ENCODE measurements at places on chromosomes 5 and 9.

GRCh38 chr5:164336906-164337305 lies 831.5 kb downstream of the MAT2B start:
- DNase-seq = no peak

DNA sequence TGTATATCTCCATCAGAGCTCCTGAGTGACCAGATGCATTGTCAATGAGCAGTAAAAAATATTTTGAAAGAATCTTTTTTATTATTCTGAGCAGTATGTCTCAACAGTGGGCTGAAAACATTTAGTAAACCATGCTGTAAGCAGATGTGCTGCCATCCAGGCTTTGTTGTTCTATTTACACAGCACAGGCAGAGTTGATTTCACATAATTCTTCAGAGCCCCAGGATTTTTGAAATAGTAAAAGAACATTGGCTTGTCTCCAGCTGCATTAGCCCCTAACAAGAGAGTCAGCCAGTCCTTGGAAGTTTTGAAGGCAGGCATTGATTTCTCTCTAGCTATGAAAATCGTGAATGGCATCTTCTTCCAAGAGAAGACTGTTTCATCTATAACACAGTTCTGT lies 25.2 kb upstream of the ENTREP1 start:
- DNase-seq = no peak

- no peak for DNase-seq
These were observed 251.6 kb downstream of the ADGRV1 start for GRCh38 chr5:90810211-90810610.

DNA sequence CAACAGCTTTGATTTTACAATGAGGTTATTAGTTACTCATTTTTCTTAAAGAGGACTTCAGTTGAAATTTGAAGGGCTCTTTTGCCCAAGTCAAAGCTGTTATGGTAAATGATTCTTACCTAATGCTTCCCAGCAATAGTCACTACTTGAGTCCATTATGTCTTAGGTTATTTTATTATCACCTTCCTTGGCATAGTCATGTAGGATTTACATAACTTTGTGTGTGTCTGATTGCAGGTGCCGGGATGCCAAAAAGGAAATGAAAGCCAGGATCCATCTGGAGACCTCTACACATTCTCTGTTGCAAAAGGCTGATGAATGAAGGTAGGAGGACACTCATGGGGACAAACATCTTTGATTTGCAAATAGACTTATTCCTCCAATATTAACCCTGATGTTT lies 38.8 kb upstream of the PLPPR1 start:
- DNase-seq = no peak

DNA sequence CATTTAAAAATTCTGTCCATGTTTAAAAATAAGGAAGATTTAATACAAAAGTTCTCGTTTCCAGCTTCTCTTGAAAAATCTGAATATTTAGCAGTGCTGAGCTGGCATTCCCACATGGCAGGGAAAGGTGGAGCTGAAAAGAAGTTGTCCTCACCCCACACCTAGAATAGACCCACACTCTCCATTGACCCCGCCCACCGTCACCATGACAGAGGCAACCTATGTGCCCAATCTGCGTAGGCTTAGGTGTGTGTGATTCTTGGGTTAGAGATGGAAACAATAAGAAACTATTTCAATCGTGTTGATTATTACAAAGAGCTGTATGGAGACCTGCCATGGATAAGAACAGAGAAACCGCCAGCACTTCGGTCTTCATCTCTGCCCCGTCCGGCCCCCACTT lies 8.9 kb upstream of the STK32A start:
- DNase-seq = no peak

GRCh38 chr5:92505145-92505544 lies 1075.9 kb downstream of the NR2F1-AS1 start:
- DNase-seq = no peak

DNA sequence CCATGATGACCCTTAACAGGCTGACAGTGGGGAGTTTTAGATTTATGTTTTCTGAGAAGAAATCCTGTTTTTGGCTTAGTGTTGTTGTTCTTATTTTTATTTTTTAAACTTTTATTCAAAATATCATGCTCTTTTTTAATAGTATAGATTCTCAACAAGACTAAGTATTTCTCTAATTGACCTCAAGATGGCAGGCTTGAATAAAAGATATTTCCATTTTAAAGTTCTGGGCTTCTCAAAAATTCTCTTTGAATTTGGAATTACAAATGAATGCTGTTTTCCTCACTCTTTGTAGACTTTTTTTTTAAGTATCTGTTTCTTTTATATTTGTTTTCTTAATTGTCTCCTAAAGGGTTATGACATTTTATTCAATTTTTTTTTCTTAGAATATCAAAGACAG lies 50.0 kb upstream of the SH3GL2 start:
- no peak for DNase-seq

DNA sequence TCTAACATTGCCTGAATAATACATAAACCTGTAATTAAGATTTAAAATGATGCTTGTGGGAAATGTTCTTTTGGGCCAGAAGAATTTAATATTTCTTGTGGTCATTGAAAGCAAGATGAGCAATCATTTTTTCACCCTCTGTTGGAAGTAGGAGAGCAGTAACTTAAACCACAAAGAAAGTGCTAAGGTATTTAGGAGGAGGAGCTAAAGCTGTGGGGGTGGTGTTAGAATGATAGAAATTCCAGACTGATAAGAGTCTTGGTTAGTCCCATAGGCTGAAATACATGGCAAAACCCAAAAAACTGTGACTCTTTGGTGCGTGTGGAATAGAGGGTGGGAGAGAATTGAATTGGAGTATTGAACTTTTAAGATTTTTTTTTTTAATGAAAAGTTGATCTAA lies 247.0 kb downstream of the YTHDC2 start:
- no peak for DNase-seq

DNA sequence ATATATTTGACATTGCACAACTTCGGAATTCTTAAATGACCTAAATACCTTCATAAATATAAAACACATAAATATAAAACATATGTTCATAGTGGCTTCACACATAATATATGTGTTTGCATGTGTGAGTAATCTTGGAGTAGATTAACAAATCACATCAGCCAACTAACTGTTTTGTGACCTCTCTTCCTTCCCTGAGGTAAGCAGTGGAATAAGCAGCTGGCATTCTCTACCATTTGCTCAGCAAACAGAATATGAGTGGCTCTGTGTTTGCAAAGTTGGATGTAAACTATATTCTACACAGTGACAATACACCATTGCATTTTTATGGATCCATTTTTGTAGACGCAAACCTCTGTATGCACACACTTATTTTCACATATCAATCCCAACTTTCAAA lies 189.9 kb downstream of the ACER2 start:
- DNase-seq = no peak
